CD8-positive, alpha-beta memory T cell (primary cell): ENCODE measurements at places on chromosomes 1 and 21. TPM values are rescaled to one million over a fixed set of nuclear protein-coding genes. Genes with fewer than 3 reads are reported as not detected.

The CGN gene
- 1.6 TPM for total RNA-seq

DNA sequence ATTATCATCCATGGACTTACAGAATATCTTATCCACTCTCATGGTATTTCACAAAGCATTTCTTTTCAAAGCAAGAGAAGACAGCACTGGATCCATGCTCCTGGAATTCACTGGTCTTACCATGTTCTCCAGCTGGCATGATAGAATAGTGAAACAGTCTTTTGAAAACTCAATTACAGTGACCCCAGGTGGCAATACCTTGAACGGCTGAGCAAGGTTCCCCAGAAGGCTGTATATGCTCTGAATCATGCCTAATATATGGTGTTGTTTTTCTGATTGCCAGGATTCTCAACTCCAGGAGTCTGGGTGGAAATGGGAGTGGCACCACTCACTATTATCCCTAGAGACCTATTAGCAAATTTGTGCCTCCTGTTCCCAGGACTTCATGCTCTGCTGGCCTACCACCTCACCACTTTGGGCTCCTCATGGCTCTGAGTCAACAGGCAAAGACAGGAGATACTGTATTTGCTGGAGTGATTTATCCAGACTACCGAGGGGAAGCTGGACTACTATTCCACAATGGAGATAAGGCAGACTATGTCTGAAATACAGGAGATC, 87.6 kb downstream of the CATSPERE start:
- no peaks in the 10 kb centered on the region for H3K27me3 ChIP-seq
- no peak overlapping the region for H3K27ac ChIP-seq
- no peaks in the 10 kb centered on the region for H3K4me1 ChIP-seq
- H3K4me3 ChIP-seq: no peak overlapping the region

GRCh38 chr21:34093083-34093482, 19.7 kb downstream of the MRPS6 start:
- peaks cover 40% of the 10 kb centered on the region for H3K4me1 ChIP-seq
- no peak overlapping the region for H3K4me3 ChIP-seq
- no peak for DNase-seq
- no peak overlapping the region for H3K27ac ChIP-seq
- no peaks in the 10 kb centered on the region for H3K27me3 ChIP-seq
- peaks cover 15% of the 10 kb centered on the region for H3K36me3 ChIP-seq

The HEYL gene
- total RNA-seq: 0.09 TPM

The FAM72D gene
- total RNA-seq: 9.6 TPM

The ACOT7 gene
- 109 TPM for total RNA-seq

The ADIPOR1 gene
- total RNA-seq: 95.4 TPM

The LORICRIN gene
- not detected for total RNA-seq

DNA sequence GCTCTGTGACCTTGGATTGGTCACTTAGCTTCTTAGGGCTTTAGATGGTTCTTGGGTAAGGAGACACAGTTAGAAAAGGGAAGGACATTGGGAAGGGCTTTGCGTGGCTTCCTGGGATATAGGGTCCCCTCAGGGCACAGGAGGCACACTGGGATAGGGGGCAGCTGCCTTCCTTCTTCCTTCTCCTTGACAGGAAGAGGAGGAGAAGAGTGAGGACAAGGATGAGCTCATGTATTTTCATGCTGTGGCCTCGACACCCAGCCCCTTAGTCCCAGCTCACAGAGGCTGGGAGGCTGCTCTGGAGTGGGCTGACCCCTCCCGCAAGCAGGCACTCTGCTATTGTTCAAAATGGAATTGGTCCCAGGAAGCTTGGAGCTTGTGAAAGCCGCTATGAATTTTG, 45.7 kb upstream of the POU3F1 start:
- no peak overlapping the region for H3K27ac ChIP-seq
- H3K4me3 ChIP-seq: no peak overlapping the region
- DNase-seq: no peak
- H3K4me1 ChIP-seq: no peaks in the 10 kb centered on the region
- no peaks in the 10 kb centered on the region for H3K27me3 ChIP-seq
- H3K36me3 ChIP-seq: no peaks in the 10 kb centered on the region
